ENCODE measurements at places on chromosomes 7 and 10.

DNA sequence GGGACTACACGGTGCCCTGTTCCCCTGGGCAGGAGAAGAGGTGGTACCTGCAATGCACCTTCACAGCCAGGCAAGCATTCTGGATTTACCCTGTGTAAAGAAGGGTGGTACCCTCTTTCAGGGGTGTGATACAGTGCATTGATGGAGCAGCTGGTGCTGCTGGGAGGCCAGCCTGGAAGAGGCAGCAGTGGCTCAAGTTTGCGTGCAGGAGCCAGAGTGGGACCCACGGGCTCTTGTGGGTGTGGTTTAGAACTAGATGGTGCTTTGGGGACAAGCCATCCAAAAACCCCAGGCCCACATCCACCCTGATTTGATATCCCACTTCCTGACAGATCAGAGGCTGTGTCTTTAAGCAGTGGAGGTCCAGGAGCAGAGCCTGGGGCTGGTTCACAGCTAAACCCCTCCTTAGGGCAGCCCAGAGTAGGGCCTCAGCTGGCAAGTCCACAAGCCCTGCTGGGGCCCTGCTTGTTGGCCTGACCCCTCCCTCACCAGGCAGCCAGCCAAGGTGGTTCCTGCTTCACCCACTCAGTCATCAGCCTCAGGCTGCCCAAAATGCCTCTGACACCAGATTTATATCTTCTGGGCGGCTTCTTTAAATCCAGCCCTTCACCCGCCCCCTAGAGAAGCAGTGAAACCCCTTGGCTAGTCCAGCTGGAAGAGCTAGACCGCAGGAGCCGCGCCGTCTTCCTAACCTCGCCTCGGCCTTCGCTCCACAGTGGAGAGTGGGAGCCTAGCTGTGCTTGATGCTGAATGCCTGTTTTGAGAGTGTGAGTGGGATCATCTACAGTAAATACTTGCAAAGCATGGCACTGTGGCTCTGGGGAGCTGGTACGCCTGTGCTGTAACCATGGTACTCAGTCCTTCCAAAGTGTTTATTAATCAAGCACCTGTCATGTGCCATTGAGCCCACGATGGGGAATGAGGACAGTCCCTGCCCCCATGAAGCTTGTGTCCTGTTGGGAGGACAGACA, 1.4 kb upstream of the ASIC3 start:
- no peak for DNase-seq

DNA sequence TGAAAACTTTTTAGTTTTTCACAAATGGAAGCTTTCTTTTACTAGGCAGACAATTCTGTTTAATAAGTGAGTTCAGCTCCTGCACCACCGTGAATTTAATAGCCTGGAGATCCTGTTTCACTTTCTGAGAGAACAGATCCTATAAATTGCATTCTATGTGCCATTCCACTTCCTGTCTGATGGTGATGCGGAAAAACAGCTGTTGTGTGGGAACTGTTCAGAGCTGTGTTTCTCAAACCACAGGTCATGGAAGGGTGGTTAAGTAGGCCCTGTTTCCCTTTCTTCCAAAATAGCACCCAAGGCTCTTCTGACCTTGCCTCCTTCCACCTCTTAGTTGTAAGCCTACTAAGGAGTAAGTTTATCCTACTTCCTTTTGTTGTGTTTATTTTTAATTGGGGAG, 97.2 kb upstream of the DKK1 start:
- DNase-seq = no peak

DNA sequence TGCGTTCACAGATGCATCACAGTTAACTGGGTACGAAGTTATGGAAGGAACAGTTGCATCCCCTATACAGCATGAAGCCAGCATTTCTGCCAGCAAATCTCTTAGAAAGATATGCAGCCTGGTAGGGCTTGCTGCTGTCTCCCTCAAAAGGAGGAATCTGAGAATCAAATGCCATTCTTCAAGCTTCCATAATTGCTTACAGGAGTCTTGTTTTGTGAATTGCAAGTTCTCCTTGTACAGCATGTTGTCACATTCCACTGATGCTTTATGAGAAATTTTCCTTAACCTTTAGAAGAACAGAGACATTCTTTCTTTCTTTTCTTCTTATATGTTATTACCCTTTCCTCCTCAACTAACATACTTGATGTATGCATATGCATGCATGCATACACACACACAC, 134.6 kb downstream of the CHRM2 start:
- no peak for DNase-seq

- DNase-seq = no peak
Observed at GRCh38 chr10:121113385-121113696, 262.2 kb downstream of the WDR11 start.

GRCh38 chr10:45673074-45673648, 589 bp upstream of the ZFAND4 start:
- DNase-seq = no peak

GRCh38 chr7:117324960-117325359, 2.1 kb upstream of the WNT2 start:
- DNase-seq = no peak

DNA sequence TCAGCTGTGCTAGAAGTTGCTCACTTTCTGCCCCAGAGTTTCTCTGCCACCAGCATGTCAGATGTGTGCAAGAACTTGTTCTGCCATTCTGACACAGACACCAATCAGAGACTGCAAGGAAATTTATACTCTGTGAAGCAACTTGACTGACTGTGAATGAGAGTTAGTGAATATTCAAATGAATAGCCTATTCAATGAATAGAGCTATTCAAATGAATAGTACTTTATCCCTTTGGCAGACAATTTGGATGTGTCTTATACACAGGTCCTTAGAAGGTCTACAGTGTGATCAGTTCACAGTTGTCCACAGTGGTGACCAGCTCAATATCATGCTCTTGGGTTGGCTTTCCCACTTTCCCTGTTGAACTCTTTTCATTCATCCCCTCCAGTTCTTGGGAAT, 138.1 kb downstream of the MACC1 start:
- no peak for DNase-seq

DNA sequence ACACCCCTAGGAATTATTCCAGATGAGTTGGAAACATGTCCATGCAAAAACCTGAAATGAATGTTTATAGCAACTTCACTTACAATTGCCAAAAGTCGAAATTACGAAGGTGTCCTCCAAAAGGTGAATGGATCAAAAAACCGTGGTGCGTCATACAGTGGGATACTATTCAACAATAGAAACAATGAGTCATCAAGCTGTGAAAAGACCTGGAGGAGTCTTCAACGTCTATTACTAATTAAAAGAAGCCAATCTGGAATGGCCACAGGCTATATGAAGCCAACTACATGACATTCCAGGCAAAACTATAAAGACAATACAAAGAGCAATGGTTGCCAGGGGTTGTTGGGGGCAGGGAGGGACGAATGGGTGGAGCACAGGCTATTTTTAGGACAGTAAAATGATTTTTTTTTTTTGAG, 12.6 kb upstream of the PPP2R2D start:
- no peak for DNase-seq

Measured in cortex of kidney (tissue), 1 donor.